Activated T-helper 1 cell treated with anti-CD3 and anti-CD28 coated beads, Interleukin-2, amount 50 U/mL, for 16 hours (primary cell): ENCODE measurements at places on chromosomes 7 and 10.

GRCh38 chr10:78267598-78267997, 233.9 kb downstream of the RPS24 start:
- DNase-seq: no peak

- no peak for DNase-seq
Observed at GRCh38 chr10:95268438-95268837, 22.4 kb downstream of the PDLIM1 start.

DNA sequence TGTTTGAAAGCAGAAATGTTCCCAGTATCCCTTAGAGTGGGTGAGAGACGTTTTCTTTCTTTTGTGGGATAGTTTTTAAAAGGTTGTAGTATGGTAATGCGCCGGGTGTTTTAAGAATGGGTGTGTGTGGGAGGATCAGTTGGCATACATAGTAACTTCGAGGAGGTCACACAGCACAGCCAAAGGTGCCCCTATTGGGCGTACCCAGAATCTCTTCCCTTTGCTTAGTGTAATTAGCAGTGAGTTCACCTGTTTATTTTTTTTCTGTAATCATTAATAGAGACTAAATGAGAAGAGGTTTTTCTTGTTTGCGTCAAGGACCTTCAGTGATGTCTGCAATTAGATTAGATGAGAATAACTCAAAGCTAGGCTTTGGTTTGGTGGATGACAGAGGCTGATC, 1.5 kb downstream of the PLEKHA8 start:
- no peak for DNase-seq

GRCh38 chr7:135169964-135170273, 588 bp downstream of the CYREN start:
- DNase-seq: no peak

GRCh38 chr7:12066004-12066403, 145.1 kb upstream of the TMEM106B start:
- no peak for DNase-seq

DNA sequence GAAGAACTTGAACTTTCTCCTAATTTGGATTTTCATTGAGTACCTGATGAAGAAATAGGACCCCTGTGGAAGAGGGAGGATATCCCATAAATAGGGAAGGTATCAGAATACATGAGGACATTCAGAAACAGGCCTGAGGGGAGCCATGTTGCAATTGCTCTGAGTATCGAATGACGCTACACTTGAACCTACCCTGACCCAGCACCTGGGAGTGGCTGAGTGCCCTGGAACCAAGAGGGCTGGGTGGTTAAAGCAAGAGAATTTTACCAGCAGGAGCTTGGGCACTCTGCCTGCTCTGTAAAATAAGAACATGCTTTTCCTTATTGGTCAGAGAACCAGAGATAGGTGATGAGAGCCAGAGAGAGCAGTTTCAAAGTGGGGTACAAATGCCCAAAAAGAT, 7.2 kb downstream of the NEUROD6 start:
- no peak for DNase-seq

- DNase-seq: no peak
Observed at GRCh38 chr10:105183536-105183935, 542.4 kb downstream of the SORCS3 start.

- no peak for DNase-seq
Observed at GRCh38 chr7:64574540-64575099, 11.7 kb upstream of the ZNF680 start.

DNA sequence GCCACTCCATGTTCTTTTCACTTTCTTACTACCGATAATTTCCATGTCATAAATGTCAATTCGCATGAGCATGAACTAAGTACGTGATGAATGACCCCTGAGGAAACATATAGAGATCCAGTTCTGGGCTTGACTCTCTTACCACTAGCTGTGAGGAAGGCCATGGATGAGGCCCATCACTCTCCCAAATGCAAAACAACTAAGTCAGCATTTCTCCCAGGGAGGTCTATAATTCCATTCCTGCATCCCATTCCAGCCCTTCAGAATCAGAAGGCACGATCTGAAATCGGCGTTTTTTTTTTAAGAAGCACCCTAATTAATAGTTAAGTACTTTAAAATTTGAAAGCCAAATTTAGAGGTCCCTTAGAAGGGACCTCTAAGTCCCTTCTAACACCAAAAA, 116.5 kb downstream of the CABCOCO1 start:
- DNase-seq: no peak

DNA sequence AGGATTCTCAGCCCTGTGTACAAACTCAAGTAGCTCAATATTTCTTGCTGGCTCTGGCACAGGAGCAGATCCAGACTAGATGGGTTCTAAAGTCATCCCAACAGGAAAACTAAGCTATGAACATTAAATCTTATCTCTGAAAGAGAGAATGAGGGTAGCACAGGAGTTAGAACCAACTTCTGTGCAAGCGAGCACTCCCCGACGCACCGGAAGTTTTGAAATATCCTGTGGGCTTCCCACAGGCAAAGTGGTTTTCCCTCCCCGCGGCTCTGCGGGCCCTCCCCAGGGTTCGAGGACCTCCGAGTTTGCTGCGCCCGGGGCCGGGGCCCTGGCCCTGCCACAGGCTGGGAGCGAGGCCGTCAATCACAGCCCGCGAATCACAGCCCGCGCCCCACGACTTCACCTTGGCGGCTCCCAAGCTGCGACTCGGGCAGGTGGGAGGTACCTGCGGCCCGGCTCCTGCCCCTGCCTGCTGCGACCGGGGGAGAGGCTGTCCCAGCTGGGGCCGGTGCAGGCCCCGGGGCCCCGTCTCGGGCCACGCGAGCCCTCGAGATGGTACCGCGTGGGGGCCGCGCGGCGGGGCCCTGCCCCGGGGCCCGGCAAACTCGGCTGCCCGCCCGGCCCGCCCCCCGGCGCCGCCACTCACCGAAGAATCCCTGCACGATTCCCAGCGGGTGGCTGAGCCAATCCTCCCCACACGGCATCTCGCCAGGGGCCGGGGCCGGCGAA, 598 bp downstream of the MCMBP start:
- peak; percentile 49 for DNase-seq

- DNase-seq: no peak
Observed at GRCh38 chr7:4948402-4948801, 10.6 kb downstream of the MMD2 start.

GRCh38 chr7:32958046-32959025, 1.1 kb downstream of the FKBP9 start:
- no peak for DNase-seq

DNA sequence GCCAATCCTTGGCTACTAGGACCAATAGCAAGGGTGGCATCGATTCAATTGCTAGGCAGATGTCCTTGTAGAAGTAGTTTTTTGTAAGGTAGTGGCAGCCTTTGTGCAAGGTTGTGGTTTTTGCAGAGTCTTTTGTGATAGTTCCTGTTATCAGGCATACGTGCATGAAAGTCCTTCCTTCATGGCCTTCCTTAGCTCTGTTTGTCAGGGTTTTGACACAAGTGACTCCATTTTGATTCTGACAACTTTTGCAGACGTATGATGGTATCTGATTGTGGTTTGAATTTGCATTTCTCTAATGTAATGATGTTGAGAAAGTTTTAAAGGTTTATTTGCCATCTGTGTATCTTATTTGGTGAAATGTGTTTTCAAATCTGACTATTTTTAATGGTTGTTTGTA, 71.8 kb upstream of the SYPL1 start:
- DNase-seq: no peak

- no peak for DNase-seq
Observed at GRCh38 chr7:111103678-111104274, 12.8 kb downstream of the LRRN3 start.

GRCh38 chr7:106068986-106069385, 43.1 kb downstream of the SYPL1 start:
- no peak for DNase-seq

DNA sequence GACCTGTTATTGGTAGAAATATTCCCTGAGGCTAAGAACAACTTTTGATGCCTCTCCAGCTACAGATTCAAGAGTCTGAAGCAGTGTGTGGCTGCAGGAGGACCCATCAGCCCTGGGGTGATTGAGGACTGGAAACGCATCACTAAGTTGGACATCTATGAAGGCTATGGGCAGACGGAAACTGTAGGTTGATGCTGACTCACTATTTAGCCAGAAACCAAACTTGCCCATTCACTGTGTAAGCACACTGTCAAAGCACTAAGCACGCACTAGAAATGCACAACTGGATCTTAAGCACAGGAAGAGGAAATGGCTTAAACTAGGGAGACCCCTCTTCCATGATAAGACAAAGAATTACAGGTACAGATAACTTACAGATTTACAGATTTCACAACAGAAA, 20.8 kb downstream of the ACSM6 start:
- no peak for DNase-seq

DNA sequence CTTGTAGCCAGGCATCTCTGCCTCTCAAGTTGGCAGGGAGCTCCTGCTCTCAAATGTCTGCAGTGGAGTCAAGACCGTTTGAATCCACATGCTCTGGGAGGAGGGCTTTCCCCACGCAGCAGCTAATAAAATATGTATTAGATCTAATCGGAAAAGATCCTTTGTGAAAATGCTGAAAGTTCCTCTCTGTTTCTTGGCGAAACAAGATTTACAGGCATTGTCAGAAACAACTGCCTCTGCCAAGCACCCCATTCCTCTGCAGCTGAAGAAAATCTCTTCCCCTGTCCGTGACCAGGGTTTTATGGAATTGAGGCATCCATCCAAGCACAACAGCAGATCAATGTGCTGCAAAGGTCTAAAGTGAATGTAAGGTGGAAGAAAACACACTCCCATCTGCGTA, 165.8 kb downstream of the TCERG1L start:
- DNase-seq: no peak

GRCh38 chr7:154906201-154906600, 96.7 kb downstream of the PAXIP1 start:
- no peak for DNase-seq

GRCh38 chr10:71771204-71771603, 2.1 kb downstream of the VSIR start:
- DNase-seq: no peak

DNA sequence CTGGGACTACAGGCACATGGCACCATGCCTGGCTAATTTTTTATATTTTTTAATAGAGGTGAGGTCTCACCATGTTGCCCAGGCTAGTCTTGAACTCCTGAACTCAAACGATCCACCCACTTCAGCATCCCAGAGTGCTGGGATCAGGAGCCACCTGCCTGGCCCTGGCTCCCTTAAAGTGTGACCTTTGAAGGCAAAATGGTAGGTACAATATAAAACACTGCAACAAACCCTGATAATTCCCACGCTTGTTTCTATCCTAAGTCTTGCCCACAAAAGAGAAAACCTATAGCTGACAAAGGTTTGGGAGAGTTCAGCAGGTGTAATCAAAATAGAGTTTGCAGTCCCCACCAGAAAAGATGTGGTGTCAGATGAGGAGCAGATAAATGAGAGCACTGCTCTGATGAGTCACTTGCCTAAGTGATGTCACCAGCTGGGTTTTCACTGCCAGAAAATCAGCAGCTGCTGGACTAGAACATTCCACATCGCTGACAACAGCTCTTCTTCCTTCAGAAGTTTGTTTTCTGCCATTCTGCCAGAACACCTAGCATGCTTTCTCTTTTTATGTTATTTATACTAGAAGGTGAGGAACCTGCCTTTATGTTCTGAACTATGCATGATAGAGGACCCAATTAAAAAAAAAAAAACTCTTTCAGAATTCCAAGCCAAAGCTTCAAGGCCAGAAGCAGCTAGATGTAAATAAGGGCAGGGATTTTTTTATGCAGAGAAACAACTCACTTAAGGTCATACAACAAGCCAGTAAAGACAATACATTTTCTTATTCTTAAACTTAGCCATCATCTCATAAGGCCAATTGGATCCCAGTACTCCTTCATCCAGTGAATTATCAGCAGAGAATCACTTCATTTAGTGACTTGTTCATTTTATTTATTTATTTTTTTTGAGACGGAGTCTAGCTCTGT, 18.0 kb downstream of the PURB start:
- DNase-seq: no peak

- no peak for DNase-seq
Observed at GRCh38 chr7:101733713-101734475, 83.5 kb upstream of the CUX1 start.

GRCh38 chr7:49703337-49703736, 70.1 kb upstream of the VWC2 start:
- no peak for DNase-seq

GRCh38 chr7:73489976-73490375, 32.1 kb downstream of the BAZ1B start:
- no peak for DNase-seq

DNA sequence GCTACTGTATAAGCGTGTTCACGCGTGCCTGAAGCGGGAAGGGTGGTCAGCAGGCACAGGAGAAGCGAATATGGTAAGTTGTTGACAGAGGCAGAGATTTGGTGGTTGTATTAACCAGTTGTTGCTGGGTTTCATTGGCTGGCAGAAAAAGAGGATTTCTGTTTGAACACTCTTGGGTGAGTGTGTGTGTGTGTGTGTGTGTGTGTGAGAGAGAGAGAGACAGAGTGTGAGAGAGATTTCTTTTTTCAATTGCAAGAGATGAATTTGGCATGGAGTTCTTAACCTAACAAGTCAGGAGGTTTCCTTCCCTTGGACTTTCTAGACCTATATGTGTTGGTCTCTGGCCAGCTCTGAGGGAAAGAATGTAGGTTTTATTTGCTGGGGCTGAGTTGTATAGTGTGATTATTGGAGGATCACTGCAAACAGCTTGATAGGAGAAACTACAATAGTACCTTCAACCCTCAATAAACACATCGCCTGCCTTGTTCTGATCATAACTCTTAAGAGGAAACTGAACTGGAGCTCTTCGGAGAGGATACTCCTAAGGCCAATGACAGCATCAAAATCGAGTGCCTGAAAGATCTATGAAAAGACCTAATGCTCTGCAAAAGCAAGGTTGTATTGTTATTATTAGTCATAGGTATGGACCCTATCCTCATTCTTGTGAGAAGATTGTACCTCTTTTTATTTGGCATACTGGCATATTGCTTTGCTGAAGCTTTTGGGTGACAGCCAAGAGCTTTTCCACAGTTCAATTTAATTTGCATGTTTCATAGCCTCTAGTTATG, 1.2 kb downstream of the MCU start:
- DNase-seq: no peak
